Activated T-cell treated with anti-CD3 and anti-CD28 coated beads for 24 hours (primary cell): ENCODE measurements at places on chromosomes 3 and 15.

GRCh38 chr15:91578511-91578910 lies 275.0 kb upstream of the SLCO3A1 start:
- no peak for DNase-seq

GRCh38 chr3:58398669-58399333 lies 34.8 kb downstream of the PDHB start:
- no peak for DNase-seq

DNA sequence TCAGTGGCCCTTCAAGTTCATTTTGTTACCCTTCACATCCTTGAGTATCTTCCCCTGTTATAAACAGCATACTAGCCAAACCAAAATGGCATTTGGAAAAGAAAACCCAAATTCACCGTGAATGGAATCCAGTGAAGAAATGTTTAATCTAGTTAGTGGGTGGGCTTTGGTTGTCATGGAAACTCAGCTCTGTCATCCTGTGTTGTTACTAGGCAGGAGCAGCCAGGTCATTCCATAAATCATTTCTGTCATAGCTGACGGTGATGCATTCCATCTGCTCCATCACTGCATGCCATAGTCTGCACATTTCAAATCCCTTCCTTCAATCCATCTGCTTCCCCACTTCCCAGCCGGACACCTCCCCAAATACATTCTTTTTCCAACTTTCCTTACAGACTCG lies 140.4 kb upstream of the CGNL1 start:
- no peak for DNase-seq

GRCh38 chr3:95586754-95587153 lies 1227.6 kb upstream of the EPHA6 start:
- no peak for DNase-seq

DNA sequence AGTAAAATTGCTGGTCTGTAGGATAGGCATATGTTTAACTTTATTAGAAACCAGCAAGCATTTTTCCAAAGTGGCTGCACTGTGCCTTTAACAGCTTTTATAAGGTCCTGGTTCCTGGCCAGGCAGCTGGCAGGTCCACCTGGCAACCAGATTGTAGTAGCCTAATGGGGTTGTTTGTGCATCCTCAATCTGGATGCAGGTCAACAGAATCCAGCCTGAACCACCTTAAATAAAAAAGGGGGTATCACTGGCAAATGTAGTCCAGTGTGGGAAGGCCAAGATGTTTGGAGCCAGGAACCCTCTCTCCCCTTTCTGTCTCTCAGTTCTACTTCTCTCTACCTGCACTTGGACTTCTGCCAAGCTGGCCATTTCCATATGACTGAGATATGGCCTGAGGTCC lies 200.3 kb downstream of the ZNF621 start:
- DNase-seq, result no peak

DNA sequence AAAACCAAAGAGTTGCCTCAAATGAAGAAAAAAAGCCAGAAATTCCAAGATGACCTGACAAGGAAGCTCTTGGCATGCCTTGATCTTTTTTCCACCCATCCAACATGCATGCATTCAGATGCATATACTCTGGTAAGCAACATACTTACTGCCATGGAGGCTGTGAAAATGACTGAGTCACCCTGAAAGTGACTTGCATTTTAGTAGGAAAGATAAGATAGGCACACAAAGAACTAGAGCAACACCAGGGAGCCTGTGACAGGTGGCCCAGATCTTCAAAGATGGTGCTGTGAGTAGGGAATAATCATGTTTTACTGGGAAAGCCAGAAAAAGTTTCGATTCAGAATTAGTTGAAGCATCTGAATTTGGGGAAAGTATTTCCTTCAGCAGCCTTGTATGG lies 185.1 kb upstream of the SLCO3A1 start:
- DNase-seq, result no peak
